ENCODE measurements at places on chromosomes 1 and 21.

GRCh38 chr1:14629363-14630014, 31.0 kb downstream of the KAZN start:
- no peak for DNase-seq

DNA sequence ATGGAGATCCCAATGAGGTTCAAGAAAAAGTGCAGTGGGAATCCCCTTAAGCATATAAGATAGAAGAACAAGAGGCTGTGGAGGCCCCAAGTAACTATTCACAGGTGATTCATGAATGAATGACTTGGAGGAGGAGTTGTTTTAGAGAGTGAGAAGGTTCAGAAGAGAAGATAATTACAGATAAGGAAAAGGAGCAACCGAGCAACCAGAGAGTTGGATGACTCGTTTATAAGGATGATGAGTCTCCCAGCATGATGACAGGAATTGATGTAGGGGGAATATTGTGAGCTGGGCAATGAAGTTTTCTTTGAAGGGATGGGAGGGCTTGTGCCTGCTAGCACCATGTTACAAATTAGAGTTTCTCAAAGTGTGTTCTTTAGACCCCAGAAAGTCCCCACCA, 9.8 kb downstream of the C8A start:
- DNase-seq, result no peak

GRCh38 chr1:63524201-63524600, 876 bp downstream of the EFCAB7 start:
- no peak for DNase-seq

DNA sequence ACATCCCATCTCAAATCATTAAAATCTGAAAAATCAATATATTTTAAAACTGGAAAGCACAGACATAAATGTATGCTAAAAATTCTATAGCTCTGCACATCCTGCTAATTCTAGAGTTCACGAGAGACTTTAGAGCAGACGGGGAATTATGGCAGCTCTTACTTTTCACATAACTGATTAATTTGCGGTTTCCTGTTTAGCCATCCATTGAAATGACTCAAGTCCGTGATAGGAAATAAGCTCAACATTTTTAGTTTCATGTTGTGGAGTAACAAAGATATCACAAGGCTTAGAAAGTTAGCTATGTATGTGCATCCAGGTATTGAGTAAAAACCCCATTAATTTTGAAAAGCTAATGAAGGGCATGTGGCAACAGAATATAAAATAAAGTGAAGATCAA, 123.2 kb downstream of the SMYD2 start:
- no peak for DNase-seq

DNA sequence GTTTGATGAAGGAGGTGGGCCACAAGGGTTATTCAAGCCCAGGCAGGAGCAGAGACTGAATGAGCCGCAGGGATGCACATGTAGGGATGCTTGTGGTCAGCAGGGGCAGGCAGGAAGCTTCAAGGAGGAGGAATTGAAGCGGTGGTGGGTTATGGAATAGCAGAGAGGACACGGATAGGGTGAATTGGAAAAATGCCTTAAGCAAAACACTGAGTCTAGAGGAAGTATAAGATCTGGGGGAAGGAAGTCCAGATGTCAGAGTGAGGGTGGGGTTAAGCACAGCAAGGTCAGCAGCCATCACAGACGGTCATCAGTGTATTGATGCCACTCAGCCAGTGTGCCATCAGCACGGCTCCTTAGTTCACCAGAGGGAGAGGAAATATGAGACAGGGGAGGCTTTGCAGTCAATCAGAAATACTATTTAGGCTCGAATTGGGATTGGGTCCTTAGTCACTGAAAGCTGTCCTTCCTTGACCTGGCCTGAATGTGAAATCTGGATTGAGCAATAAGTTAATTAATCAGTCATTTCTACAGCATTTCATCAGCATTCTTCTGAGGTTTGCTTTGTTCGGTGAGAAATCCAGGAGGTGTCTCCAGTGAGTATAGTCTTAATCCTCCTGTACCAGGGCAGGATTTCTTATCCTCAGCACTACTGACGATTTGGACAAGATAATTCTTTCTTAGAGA, 6.0 kb upstream of the LCE1F start:
- no peak for DNase-seq

DNA sequence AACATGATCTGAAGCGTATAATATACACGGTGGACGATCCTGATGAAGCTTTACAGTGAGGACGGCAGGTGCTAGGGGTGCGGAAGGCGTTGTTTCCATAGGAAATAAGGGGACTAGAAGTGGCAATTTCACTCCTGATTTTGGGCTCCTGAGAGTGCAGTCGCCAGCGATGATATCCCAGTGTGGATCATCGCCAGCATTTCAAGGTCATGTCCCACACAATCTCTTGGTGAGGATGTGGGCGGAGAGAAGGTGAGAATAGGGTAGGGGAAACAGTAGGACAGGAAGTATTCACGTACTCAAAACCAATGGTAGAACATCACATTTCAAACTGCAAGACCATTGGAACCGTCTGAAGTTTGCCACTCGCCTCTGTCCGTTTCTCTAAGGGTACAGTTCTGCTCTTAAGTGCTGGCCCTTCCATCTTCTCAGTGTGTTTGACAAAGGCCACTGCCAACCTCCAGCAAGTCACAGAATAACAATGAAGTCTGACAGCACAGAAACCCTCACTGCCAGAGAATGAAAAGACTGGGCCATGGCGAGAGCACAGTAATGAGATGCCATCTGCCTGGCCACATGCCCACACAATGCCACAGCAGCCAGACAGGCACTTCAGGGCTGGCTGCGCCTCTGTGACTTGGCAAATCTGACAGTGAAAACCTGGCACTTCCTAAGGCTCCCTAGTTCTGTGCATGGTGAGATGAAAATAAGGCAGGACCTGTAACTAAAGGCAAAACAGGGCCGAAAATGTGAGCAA, 27.9 kb downstream of the PCSK9 start:
- no peak for DNase-seq

DNA sequence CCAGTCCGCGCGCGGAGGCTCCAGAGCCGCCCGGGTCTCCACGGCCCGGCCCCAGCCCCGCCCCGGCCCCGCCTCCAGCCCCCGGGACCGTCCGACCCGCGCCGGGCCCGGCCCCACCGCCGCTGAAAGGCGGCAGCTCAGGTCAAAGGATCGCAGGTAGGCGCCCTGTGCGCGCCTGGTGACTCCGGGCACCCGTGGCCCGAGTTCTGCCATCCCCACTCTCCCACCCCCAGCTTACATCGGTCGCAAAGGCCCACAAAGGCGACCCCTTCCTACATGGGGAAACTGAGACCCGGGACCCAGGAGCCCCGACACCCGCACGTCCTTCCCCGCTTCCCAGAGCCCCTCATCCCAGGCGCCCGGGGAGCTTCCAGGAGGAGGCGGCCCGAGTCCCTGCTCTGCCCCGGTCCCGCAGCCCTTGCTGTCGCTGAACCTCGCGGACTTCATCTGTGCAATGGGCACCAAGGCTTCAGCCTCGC, at the start of gene TMEM200B:
Gene TMEM200B (minus strand): TSS at position 17 of the 479 bp plus-strand sequence. CDS start 2,075 bp downstream, outside the sequence.
- DNase-seq, result no peak

DNA sequence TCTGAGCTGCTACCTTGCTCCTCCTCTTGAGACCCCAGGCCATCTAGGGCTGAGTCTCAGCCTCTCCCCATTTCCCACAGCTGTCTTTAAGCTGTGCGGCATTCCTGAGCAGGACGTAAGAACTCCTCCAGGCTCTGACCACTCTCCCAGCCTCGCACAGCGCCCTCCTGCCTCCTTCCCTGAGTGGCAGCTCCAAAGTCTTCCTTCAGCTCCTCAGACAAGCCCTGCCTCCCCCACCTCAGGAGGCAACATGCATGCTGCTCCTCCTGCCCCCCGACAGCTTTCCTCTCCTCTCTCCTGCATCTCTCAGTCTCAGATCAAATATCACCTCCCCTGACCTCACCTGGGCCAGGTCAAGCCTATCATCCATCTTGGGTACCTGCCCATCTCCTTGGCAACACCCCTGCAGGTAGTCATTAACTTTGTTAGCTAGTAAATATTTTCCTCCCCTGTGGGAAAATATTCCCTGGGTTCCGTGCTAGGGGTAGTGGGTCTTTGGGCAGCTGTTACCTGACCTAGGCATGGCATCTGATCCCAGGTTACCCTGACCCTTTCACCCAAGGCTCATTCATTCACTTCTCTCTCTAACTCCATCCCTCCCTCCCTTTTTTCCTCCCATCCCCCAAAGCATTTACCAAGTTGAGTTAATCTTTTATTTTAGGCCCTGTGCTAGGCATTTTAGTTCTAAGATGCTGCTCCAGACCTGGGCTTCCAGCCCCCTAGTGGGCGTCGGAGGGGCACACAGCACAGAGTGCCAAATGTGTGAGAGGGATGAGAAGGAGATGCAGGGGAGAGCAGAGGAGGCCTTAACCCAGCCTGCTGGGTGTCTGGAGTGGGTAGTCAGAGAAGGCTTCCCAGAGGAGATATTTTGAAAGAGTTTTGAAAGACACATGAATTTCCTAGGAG, 419.9 kb downstream of the PTPRU start:
- no peak for DNase-seq

DNA sequence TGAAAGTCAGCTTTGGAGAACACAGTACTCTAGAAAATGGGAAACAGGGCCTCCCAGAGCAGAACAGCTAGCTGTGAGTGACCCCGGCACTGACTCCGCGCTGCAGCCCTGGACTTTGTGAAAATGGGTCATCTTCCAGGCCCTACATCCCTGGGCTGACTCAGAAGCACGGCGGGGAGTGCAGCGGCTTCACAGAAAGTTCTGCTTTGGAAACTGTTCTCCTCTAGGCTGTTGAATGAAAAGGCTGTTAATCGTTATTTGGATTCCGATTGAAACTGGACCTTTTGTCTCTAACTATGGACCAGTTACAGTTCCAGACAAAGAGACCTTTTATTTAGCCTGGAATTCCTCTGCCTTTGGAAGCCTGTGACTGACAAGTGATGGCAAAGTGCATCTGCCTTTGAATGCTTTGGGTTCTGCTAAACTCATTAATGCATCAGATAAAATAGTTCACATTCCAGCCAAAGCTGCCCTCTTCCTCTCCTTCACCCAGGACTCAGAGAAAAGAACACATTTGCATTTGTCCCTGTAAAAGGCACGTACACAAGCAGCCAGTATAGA, 144.9 kb upstream of the HOOK1 start:
- DNase-seq, result peak; percentile 28

GRCh38 chr1:30840904-30841598, 67.5 kb downstream of the SDC3 start:
- DNase-seq, result peak; percentile 87

DNA sequence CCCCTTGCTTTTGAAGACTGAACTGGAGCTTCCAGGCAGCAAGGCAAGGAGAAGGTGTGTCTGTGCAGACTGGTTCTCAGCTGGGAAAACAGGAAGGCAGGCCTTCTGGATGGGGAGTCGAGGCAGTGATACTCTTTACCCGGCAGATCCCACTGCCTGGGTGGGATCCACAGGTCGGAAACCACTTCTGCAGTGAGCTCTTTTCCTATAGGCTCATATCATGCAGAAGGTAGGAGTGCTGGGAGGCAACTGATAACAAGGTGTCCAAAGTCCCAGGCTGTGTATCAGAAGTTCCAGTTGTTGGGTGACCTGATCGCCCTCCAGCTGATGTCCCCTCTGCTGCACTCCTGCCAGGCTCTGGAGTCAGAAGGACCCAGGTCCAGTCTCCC, 17.1 kb downstream of the ACOT11 start:
- no peak for DNase-seq

GRCh38 chr1:191905781-191906180, 252.5 kb upstream of the RGS18 start:
- DNase-seq, result no peak
